BE2C (cell line): ENCODE measurements at places on chromosomes 4 and X.
A peak's percentile ranks its signal among the peaks of the same experiment; 100 is the strongest.

DNA sequence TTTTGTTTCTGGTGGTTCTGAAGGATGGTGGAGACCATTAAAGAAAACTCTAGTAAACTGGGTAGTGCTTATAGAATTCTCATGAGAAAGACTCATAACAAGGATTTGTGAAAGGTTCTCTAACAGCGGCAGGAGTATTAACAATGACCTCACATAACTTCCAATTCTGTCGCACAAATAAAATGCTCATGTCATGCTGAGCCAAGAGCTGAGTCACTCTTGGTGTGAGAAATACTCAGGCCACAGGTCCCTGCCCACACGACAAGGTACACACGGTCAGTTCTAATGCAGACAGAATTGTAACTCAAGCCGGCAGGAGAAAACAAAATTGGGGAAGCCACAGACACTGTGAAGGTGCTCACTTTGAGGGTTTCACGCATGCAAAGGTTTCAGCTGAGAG is 34.4 kb upstream of the C4orf50 start:
- no peak for DNase-seq

GRCh38 chr4:73762409-73762808 is 22.0 kb downstream of the CXCL8 start:
- DNase-seq: no peak

GRCh38 chr4:108751321-108751720 is 11.5 kb downstream of the ETNPPL start:
- no peak for DNase-seq

DNA sequence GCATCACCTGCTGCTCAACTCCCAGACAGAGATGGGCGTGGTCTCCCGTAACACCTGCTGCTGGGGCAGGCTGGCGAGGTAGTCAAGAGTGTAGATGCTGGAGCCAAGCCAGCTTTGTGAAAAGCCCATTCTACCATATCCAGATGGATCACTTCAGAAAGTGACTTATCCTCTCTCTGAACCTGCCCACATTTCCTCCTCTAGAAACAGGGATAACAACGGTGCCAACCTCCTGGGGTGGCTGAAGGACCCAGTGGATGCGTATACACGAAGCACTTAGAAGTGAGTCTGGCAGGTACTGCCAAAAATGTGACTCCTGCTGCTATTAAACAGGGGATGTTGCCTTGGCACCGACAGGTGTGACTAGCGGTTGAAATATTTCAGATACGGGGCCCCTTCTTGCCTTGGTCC is 95.8 kb downstream of the SORBS2 start:
- DNase-seq: no peak

- peak; percentile 75 for DNase-seq
Observed at GRCh38 chr4:176792326-176793059, at the start of gene VEGFC. TSS of gene VEGFC (minus strand) at chr4:176792922. CDS start at chr4:176792311, 611 bp downstream.

DNA sequence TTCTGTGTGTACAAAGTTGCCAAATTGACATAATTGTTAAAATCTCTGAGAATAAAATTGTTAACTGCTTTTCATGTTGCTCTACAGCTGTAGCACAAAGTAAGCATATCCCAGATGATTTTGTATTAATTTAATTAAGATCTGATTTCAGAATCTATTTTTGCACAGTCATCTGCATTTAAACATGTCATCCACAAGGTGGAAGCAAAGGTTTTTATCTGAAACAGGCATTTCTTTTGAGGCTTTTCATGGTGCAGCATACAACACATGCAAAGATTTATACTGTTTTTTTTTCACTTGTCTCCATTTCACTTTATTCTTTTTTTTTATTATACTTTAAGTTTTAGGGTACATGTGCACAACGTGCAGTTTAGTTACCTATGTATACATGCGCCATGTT is 51.2 kb downstream of the GC start:
- no peak for DNase-seq

DNA sequence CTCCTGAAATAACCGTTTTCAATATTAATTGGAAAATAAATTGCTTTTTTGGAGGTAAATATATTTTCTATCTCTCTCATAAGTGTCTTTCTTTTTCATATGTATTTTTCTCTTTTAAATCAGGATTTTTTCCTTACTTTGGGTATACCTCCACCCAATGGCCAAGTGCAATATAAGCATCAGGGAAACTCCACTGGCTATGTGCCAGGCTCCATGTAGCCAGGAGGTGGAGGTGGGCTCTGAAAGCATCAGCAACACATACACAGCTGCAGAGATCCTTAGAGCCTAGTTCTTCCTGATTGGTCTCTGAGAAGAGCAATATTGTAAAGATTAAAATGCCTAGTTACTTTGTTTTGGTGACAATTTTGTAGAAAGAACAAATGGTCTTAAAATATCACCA is 3.4 kb downstream of the GABRA2 start:
- peak; percentile 46 for DNase-seq

- DNase-seq: no peak
Observed at GRCh38 chr4:61223385-61223784, 23.3 kb downstream of the ADGRL3 start.

GRCh38 chr4:105843941-105844340 is 51.3 kb upstream of the NPNT start:
- DNase-seq: no peak

GRCh38 chr4:73735231-73735630 is 5.1 kb upstream of the CXCL8 start:
- no peak for DNase-seq

DNA sequence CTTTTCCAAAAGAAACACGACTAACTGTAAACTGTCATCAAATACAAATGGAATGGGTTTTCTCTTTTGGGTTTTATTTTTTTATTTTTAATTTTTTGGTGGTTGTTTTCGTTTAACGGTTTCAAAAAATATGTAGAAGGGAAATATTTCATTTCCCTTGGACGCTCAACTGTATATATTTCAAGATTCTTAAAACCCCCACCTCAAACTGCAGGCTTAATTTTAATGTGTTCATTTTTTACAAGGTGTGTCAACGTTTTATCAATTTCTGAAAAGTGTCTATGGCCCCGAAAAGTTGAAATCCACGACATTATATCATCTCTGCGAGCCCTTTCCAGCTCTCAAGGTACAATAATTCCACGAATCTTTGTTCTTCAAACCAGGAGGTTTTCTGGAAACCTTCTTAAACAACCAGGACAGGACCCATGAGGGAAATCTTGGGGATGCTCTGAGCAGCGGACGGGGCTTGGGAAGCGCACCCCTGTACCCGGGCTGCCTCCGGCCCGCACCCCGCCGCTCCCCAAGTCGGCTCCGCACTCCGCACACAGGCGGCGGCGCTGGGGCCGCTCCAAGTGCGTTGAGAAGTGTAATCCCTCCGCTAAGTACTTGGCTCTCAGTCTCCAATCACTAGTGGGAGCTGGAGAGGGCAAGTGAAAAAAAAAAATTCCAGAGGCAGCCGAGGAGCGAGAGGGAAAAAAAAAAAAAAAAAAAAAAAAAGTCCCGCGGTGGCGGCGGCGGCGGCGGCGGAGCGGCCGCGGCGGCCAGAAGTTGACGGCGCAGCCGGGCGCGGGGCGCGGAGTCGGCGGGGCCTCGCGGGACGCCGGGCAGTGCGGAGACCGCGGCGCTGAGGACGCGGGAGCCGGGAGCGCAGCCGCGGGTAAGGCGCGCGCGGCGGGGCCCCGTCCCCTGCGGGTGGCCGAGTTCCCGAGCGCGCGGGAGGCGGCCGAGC is at the start of gene BMPR1B:
TSS of gene BMPR1B (plus strand) at position 764 of the 949 bp plus-strand sequence. CDS start 346,470 bp downstream, outside the sequence.
- peak; percentile 63 for DNase-seq

DNA sequence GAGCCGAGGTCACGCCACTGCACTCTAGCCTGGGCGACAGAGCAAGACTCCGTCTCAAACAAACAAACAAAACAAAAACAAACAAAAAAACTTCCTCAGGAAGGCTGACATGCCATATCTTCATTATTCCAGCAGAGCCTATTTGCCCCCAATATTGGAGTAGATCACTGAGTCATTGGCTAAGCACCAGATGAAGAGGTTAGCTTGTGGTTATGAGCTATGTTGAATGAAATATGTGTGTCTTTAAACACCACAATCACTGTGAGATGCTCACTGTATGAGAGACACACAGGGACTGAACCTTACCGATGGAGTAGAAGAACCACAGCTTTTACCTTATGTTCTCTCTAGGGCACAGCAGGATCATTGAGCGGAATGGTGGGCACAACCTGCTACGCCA is 122.1 kb upstream of the EOLA2 start:
- no peak for DNase-seq

- DNase-seq: no peak
Observed at GRCh38 chrX:66110112-66110511, 53.9 kb upstream of the HEPH start.

- DNase-seq: no peak
Observed at GRCh38 chrX:131577413-131577812, 33.5 kb downstream of the OR13H1 start.

GRCh38 chr4:16026160-16026761 is 57.6 kb downstream of the PROM1 start:
- peak; percentile 30 for DNase-seq

- DNase-seq: no peak
Observed at GRCh38 chrX:130166503-130166777, 799 bp upstream of the AIFM1 start.

DNA sequence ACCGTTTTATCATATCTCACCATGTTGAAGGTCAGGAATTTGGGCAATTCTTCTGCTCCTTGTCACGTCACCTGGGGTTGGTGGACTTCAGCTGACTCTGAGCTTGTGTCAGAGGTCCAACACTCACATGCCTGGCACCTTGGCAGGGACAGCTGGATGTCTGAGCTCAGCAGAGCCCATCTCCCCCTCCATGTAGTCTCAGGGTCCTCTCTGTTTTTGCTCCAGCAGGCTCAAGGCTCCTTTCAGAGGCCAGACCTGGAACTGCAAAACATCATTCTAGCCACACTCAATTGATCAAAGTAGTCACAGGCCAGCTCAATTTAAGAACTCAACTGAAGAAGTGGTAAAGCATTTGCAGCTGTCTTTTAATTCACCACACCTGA is 45.4 kb downstream of the EDNRA start:
- DNase-seq: no peak

DNA sequence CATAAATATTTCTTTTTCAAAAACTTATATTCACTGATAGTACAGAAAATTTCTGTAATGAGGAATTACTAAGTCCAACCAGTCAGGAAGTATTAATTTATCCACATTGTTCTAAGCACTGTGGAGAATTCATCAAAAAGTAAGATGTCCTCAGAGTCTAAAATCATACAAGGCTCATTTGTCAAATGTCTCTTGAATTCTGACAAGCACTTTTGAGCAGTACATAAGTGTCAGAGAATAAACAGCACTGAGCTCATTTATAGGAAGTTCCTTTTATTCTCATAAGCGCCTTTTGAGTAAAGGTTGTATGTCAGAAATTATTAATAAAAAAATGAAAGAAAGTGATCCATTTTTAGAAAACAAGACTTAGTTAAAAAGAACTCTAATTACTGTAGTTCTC is 523.2 kb upstream of the EPHA5 start:
- no peak for DNase-seq

- no peak for DNase-seq
Observed at GRCh38 chr4:153486281-153487151, 20.4 kb downstream of the TMEM131L start.

- peak; percentile 49 for DNase-seq
Observed at GRCh38 chr4:153207567-153207966, 3.3 kb downstream of the TRIM2 start.

DNA sequence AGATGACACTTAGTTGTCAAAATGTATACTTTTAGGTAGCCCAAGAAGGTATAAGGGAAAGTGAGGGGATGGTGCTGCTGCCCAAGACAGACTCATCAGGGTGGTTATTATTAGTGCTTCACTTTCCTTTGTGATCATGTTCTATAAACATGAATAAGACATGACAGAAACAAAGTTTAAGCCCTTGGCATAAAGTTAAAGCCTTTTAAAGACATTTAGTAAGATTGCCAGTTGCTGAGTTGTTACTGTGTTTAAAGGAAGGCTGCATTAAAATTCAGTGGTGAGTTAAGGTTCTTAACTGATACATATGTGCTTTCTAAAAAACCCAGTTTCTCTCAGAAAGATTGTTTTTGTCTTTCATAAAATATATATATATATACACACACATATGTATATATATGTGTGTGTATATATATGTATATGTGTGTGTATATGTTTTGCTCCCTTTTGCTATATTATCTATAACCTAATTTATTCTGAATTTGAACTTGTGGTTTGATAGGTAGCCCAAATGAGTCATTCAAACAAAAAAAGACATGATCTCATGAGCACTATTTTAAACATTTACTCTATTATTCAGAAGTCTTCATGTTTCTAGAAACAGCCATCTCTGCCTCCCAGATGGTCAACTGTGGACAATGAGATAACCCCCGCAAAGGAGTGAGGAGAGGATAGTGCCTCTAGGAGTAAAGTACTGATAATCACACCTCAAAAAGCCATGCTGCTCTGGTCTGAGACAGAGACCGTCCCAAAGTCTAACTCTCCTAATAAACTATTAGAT is 98.1 kb upstream of the OTUD4 start:
- DNase-seq: no peak

- no peak for DNase-seq
Observed at GRCh38 chrX:106952988-106953387, 32.8 kb downstream of the CLDN2 start.

DNA sequence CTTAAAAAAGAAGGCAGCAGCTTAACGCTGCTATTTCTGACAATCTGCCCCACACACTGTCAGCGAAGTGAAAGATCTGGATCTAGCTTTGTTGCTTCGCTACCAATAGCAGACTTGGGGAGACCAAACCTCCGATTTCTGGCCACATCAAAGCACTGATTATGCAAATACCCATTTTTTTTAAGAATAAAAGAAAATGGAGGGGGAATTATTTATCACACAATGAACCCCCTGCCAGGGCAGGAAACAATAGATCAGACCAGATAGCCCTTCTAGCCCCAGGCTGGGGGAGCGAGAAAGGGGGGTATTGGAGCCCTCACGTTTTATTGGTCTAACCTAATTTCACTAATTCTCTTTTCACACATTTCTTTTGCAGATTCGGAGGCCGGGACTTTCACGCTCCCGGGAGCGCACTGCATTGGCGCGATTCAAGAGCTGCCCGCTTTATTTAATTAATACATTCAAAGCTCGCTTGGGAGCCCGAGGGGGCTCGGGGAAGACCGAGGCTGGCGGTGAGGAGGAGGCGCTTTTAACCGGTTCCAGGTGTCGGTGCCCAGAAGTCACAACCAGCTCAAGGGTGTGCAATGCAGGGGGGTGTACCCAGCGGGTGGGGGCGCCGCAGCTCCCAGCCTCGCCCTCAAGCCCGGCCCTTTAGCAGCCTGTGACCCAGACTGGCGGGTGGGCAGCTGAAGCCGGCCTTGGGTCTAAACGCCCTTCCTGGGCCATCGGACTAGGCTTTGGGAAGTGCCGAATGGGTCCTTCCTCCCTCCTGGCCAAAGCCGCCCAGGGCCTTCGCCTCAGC is 5.5 kb downstream of the NEUROG2 start:
- DNase-seq: no peak

- no peak for DNase-seq
Observed at GRCh38 chrX:129641941-129642340, 12.8 kb downstream of the APLN start.

- no peak for DNase-seq
Observed at GRCh38 chr4:81173213-81173612, 41.8 kb downstream of the PRKG2 start.
